Keratinocyte (primary cell): ENCODE measurements at places on chromosomes 6 and 20.

DNA sequence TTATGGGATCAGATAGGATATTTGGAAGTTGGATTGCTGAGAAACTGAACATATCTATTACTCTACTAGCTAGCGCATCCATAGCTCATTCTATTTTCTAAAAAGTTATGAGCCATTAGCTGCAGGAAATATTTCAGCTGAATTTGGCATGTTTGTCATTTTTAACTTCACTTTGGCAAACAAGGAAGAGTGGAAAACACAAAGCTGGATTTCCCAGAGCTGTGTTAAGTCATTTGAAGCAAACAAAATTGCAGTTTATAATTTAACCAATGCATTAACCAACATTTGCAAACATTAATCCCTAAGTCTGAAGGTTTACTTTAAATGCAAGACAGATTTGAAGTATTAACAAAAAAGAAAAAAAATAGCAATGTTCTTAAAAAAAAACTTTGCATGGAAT, 1.2 kb downstream of the ALDH8A1 start:
- no peak for DNase-seq

GRCh38 chr6:68127074-68127473, 508.0 kb upstream of the ADGRB3 start:
- no peak for DNase-seq

- DNase-seq = no peak
Measured at GRCh38 chr6:33064723-33065122, 8.7 kb downstream of the HLA-DPA1 start.

DNA sequence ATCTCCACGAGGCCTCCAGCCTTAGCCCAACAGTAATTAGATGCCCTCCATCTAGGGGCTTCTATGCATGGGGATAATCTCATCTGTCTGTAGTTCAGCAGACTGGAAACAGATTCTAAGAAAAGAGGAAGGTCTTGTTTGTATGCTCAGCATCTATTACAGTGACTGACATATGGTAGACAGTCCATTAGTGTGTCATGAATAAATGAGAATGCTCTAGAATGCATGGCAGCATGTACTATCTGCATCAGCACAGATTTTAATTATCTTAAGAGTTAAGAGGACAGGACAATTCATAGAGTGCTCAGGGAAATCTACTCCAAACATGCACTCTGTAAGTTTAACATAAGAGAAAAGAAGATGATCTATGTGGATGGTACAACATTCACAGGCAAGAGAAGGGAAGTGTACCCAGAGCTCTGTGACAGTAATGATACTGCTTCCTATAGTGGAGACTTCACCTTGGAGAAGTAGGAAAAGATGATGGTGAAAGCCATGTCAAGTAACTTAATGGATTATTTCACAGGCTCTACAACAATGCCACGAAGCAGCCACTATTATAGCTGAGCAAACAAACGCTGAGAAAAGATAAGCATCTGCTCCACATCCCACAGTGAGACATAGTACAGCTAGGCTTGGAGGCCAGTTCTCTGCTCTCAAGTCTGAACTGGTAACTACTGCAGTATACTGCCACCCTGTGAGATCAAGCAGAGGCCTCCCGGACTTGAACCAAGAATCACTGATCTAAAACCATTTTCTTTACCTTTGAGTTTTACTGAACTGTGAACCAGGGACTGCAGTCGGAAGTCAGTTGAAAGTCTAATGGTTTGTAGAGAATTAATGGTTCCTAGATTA, 309.2 kb upstream of the SPTLC3 start:
- no peak for DNase-seq

DNA sequence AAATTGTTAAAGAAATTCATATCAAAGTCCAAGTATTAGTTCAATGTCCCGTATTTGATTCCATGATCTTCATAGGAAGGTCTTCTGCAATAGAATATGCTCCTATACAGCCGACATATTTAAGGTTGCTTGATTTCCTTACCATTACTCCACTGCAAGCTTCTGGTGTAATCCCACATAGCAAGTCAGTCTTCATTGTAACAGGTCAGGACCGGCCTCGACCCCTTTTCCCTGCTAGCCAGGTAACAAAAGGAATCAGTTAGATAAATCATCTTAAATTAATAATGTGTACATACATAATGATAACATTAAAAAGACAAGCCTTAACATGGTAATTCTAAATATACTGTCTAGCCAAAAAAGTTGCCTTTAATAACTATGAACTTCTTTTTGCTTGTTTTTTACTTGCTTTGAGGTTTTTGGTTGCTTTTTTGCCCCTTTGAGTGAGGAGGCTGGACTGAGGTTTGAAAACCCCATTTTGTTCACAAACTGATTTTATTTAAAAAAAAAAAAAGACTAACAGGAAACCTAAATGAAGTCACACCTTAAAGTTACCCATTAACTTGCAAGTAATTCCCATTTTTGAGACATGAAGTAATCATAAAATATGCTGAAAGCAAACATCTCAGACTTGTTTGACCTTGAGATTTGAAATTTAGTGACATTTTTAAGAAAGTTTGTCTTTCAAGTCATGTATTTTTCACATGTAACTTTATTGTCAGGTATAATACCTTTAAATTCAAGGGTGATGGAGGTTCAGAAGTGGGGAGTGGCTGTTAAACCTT, 19.2 kb upstream of the SNX14 start:
- DNase-seq = no peak

GRCh38 chr20:17202673-17203072, 24.2 kb upstream of the PCSK2 start:
- no peak for DNase-seq

- DNase-seq = no peak
Measured at GRCh38 chr20:64015635-64016034, 20.3 kb upstream of the C20orf204 start.

- peak; percentile 54 for DNase-seq
Measured at GRCh38 chr6:129889580-129889979, 28.5 kb upstream of the TMEM244 start.

GRCh38 chr6:138307816-138308730, 69.6 kb upstream of the SMIM28 start:
- no peak for DNase-seq

DNA sequence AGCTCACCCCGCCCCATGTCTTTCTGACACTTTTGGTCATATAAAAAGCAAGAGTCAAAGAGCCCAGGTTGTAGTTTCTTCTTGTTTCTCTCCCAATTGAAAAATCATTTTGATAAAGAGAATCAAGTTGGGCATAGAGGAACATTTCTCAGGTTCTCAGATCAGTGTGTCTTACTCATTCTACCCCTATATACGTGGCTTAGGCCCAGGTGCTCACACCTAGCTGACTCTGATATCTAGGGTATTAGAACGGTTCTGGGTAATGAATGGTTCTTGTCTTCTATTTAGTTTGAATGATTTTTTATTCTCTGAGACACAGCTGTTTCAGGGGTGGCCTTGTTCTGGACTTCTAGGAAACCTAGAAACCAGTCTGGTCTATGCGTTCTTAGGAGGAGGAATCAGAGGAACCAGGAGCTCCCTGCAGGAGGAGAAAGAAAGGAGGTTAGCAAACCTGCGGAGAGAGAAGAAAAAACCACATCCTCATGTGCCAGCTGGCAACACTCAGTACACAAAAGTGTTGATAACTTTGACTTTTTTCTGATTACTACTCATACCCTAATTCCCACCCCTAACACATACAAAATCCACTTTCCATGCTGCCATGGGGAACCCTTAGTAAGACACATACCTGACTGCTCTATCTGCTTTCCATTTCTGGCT, 178.0 kb downstream of the CLIC5 start:
- DNase-seq = no peak

DNA sequence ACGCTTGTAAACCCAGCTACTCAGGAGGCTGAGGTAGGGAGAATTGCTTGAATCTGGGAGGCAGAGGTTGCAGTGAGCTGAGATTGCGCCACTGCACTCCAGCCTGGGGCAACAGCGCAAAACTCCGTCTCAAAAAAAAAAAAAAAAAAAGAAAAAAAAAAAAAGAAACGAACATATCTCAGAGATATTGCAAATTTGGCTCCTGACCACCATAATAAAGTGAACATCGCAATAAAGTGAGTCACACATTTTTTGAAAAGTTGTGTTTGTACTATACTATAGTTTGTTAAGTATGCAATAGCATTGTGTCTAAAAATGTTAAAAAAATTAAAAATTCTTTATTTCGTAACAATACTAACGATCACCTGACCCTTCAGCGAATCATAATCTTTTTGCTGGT, 13.3 kb downstream of the RSPH9 start:
- DNase-seq = no peak

- DNase-seq = no peak
Measured at GRCh38 chr6:22636452-22636851, 67.1 kb downstream of the HDGFL1 start.

- no peak for DNase-seq
Measured at GRCh38 chr6:139852488-139853140, 478.2 kb upstream of the CITED2 start.

GRCh38 chr6:12923644-12924235, 207.2 kb downstream of the PHACTR1 start:
- no peak for DNase-seq

DNA sequence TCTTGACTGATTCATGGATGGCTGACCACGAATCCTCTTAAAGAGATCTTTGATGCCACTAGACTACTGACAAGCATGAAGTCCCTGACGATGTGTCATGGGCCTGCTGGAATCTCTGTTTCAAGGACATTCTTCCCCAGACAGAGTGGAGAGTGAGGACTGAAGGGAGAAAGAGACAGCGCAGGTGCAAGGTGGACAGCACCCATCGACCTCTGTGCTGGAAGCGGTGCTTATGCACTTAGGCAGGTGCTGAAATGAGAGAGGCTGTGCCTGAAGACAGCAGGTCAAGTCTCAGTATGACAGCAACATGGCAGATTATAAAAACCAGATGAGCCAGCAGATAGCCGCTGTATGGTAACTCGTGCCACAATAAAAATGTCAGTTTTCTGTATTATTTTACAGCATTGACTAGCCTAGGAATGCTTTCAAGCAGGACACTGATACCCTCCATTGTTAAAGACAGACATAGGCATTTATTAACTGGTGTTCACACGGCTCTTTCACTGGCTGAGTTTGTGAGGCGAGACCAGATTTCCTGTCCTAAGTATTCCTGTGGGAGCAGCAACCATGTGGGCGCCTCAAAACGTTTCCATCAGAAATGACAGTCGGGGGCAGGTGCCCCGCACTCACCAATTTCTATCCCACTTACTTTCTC, 47.5 kb downstream of the FOXC1 start:
- DNase-seq = no peak

DNA sequence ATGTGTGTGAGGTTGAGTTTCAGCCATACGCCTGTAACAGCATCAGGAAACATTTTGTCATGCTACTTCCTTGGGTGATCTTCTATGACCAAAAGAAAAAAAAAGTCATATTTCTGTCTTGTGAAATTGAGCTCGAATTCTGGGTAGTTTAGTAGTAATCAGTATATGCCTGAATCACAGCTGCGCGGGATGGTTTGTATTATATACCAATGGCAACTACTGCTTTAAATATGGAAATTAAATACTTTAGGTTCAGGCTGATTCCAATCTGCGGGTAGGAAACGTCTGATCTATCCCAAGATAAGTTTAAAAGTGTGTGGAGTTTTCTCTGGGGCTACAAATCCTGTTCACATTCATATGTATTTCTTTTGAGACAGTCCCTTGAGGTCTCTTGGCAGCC, 115.6 kb upstream of the FERMT1 start:
- no peak for DNase-seq

- no peak for DNase-seq
Measured at GRCh38 chr6:111462770-111463391, 20.1 kb downstream of the REV3L start.

- no peak for DNase-seq
Measured at GRCh38 chr20:44959638-44960102, 527 bp downstream of the TOMM34 start.

DNA sequence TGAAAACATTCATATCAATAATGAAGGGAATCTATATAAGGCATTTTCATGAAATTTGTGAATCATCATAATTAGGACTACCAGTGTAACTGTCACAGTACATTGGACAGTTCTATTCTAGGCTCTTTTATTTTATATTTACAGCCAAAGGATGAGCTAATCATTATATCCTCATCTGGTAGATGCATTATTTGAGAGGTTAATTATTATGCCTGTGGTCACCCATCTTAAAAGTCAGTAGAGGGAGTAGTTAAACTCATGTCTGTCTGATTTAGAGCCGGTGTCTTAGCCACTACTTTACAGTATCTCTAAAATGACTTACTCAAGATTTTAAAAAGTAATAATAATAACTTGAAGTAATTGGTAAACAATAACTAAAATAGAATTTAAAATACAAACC, 899.3 kb upstream of the MAP3K7 start:
- DNase-seq = no peak

GRCh38 chr6:85431271-85431670, 18.6 kb upstream of the NT5E start:
- DNase-seq = no peak

- DNase-seq = no peak
Measured at GRCh38 chr20:47991875-47992488, 206.7 kb upstream of the SULF2 start.

DNA sequence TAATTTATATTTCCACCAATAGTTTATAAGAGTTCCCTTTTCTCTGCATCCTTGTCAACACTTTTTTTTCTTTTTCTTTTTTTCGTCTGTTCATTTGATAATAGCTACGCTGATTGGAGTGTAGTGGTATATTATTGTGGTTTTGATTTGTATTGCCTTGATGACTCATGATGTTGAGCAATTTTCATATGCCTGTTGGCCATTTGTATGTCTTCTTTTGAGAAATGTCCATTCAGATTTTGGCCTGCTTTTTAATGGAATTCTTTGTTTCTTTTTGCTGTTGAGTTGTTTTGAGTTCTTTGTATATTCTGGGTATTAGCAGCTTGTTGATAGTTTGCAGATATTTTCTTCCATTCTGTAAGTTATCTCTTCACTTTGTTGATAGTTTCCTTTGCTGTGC, 773.4 kb downstream of the KIF16B start:
- no peak for DNase-seq

GRCh38 chr20:64038565-64039292, 2.7 kb downstream of the C20orf204 start:
- DNase-seq = no peak

DNA sequence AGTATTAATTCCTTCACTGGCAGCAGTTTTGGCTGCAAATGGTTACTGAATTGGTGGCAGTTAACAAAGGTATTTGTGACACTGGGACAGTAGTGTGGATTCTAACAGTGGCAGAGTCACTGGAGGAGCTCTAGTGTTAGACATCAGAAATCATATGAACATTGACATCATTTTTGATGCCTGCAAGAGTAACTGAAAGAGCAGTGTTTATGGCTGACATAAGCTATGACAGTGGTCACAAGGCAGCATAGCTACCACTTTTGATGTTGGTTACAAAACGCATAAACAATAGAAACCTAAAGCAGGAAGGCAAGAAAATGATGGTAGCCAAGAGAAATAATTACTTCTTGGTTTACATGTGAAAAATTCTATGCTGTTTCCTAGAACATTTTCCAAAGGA, 326.7 kb upstream of the MAN1A1 start:
- no peak for DNase-seq
